Fibroblast of the aortic adventitia (primary cell): ENCODE measurements at places on chromosomes 12 and 14. TPM values are rescaled to one million over a fixed set of nuclear protein-coding genes. Genes with fewer than 3 reads are reported as not detected.

- DNase-seq, result no peak
These were observed 50.2 kb downstream of the ARL6IP4 start for GRCh38 chr12:123030686-123031085.

DNA sequence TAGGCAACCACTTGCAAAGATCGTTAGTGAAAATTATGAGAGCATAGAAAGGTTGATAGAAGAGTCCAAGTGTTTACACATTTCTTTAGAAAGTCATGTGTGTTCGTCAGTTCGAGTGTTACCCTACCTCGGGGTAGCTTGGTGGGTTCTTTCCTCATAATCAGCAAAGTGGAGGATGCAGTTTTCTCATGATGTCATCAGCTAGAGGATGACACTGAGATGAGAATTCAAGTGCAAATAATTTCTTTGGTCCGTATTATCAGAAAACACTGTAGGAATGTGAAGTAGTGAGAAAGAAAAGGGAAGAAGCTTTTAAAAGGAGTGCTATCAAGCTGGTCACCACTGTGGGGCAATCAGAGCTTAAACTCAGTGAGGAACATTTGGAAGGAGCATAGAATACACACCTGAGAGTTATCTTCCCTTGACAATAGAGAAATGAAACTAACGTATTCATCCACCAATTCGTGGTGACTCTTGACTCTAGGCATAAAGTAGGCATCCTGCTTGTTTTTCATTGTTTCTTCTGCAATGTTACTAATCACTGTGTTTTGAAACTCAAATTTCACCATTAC is 1340.9 kb upstream of the TMEM132C start:
- DNase-seq, result peak; percentile 0

DNA sequence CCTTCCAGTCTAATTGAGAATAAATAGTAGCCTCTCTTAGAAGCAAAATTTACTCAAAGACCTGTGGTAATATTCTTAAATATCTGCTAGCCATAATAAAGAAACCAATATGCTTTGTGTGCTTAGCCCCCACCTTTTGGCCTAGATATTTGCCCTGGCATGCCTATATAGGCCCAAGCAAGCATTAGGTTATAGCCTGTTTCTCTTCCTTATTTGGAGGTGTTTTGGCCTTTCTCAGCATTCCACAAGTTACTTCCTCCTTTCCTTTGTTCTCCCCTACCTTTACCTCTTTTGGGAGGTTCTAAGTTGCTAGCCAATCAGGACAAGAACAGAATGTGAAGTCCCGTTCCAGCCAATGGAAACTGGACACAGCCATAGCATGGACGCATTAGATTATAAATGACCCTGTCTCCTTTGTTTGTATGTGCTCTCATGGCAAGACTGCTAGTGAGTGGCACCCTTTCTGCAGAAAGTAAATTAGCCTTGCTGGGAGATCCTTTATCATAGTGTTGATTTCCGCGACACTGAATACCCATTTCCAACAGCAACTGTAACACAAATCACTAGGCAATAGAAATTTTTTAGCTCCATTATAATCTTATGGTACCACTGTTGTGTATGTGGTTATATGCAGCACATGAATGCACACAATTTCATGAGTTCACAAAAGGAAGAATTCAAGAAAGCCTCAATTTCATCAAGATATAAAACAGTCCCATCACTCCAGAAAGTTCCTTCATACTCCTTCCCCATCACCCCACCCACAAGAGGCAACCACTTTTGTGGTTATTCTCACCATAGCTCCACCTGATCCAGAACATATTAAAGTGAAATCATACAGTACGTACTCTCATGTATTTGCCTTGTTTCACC is 37.6 kb downstream of the CEP83 start:
- DNase-seq, result no peak

DNA sequence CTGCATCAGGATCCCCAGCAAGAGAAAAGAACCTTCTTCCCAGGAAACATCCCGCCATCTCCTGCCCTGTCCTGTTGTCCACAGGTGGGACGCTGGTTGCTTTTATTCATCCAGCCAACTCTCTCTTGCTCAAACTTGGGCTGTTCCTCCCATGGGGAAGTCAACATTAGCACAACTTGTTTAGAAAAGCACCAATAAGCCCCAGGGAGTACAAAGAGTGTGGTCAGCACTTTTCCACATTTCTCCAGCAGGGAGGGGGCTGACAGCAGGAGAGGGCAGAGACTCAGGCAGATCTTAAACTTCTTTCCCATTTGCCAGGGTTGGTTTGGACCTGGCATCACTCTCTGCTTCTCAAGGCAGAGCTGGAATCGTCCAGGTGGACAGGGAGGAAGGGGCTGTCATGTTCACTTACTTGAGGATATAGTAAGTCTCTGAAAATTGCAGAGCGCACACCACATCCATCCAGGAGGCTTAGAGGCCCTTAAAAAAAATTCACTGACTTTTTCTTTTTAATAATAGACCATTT is 74.9 kb downstream of the RBM19 start:
- DNase-seq, result no peak

GRCh38 chr12:82329508-82329907 is 28.7 kb downstream of the CCDC59 start:
- DNase-seq, result no peak

GRCh38 chr12:93852173-93852591 is 175.0 kb downstream of the CRADD start:
- DNase-seq, result no peak

GRCh38 chr12:52280319-52280795 is 5.9 kb downstream of the KRT86 start:
- peak; percentile 100 for DNase-seq

DNA sequence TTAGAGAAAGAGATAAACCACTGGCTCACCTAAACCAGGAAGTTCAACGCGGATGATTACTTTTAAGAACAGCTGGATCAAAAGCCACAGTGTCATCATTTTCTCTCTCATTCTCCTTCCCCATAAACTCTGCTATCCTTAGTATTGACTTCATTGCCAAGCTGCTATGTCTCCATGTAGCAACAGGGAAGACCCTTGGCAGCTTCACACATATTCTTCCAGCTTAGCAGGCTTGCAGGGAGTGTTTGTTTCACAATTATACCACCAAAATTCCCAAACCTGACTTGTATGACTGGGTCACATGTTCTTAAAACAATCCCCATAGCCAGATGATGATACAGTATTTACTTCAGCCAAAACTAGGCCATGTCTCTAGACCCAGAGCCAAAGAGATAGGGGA is 235.5 kb downstream of the PAWR start:
- DNase-seq, result peak; percentile 66

The LRRC43 gene
- 0.74 and 3.5 TPM in 2 replicates for total RNA-seq

The PPP4R3A gene
- 51.9 and 59.4 TPM in 2 replicates for total RNA-seq

The KRT6C gene
- not detected in 2 replicates for total RNA-seq

The ANKS1B gene
- 1.5 and 47.0 TPM in 2 replicates for total RNA-seq

The GYS2 gene
- not detected in 2 replicates for total RNA-seq

The NEUROD4 gene
- not detected in 2 replicates for total RNA-seq
